Activated T-helper 17 cell treated with anti-CD3 and anti-CD28 coated beads, Interleukin-2, amount 50 U/mL, for 72 hours (primary cell): ENCODE measurements at places on chromosomes 2 and 18. TPM values are rescaled to one million over a fixed set of nuclear protein-coding genes. Genes with fewer than 3 reads are reported as not detected.
A peak's percentile ranks its signal among the peaks of the same experiment; 100 is the strongest.

- ATAC-seq: peak; percentile 93
These were observed 8.1 kb downstream of the MBP start for GRCh38 chr18:77124452-77124922.

- ATAC-seq: no peak
These were observed 159.8 kb downstream of the UXS1 start for GRCh38 chr2:106034325-106034724.

- no peak for ATAC-seq
These were observed 108.7 kb upstream of the FSHR start for GRCh38 chr2:49262801-49263560.

- no peak for ATAC-seq
These were observed 101.1 kb downstream of the CTIF start for GRCh38 chr18:48639772-48640432.

DNA sequence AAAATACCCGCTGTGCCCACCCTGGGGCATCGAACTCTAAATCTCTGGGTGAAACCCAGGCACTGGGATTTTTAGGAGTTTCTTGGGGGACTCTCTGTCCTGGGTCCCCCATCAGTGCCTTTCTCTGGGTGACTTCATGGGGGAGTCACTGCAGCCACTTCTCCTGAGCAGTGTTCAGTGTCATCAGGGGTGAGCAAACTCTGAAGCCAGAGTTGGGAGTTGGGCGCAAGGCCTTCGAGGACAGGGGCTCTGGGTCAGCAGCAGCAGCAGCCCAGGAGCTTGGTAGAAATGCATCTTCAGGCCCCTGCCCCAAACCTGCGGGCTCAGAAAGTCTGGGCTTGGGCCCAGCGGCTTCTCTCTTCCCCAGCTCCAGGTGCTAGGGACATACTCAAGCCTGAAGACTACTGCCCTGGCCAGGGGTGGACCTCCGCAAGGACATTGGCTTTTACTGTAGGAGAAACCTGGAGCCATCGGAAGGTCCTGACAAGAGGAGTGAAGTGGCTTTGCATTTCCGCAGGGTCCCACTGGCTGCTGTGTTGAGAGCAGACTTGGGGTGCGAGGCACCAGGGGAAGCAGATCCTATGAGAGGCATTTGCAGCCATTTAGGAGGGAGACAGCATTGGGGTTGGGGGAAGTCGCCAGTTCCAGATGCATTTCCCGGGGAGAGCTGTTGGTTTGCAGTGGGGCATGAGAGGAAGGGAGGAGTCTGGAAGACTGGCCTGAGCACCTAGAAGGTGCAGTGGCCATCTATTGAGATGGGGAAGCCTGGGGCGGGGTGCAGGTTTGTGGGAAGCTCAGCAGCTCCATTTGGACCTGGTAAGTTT lies 51.5 kb upstream of the FAHD2A start:
- no peak for ATAC-seq

GRCh38 chr2:145484448-145485097 lies 964.7 kb upstream of the ZEB2 start:
- no peak for ATAC-seq

DNA sequence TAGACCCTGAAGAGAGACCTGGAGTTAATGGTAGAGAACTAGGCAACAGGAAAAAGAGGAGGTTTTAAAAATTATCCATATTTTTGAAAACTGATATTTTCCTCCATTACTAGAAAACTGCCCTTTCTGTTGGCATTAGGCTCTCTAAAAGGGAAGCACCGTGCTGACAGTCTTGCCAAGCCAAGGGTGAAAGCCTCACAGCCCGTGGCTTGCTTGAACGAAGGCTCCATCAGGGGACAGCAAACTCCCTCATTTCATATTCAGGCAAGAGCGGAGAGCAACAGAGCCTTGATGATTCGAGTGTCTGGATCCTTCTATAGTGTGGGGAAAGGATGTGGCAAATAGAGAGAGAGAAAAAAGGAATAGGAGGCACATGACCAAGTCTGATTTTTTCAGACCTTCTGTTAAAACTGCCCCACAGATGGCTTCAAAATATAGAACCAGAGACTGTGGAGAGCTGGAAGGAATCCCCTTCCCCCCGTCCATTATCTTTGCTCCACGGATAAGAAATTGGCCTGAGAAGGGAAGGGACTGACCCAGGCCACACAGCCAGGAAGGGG lies 67.0 kb downstream of the CACNB4 start:
- no peak for ATAC-seq

DNA sequence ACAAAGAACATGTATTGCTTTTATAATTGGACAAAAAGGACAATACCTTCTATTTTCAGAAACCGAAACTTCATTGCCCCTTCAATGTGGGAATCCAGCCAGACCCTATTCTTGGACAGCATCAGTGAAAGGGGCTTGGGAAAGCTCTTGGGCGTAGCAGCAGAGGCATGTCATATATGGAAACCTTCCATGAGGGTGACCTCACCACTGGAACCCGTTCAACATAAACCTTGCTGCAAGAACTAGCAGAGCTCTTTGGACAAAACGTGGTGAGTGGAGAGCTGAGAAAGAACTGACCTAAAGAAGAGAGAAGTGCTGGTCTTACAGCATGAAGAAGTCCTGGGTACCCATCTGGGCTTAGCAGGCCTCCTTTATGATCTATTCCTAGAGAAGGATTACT lies 22.7 kb upstream of the ACTG2 start:
- ATAC-seq: no peak

- no peak for ATAC-seq
These were observed 18.1 kb downstream of the ARHGAP28 start for GRCh38 chr18:6747646-6748045.

DNA sequence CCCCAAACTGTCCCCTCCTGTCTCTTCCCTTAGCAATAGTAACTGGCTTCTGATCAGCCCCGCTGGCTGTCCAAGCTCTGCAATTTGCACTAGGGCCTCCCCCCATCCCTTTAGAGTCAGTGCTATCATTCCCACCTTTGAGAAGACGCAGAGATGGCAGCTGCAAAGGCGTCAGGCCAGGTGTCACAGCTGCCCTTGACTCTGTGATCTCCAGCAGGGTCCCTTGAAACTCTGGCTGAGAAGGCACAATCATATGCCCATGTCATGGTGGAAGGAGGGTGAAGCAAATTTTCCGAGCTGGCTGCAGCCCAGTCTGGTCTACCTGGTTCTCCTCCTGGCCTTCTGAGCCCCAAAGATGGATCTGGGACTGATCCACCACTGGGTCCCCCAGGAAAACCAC lies 49.2 kb upstream of the TEX51 start:
- no peak for ATAC-seq

- ATAC-seq: no peak
These were observed 737.6 kb upstream of the TMEFF2 start for GRCh38 chr2:192932376-192932775.

DNA sequence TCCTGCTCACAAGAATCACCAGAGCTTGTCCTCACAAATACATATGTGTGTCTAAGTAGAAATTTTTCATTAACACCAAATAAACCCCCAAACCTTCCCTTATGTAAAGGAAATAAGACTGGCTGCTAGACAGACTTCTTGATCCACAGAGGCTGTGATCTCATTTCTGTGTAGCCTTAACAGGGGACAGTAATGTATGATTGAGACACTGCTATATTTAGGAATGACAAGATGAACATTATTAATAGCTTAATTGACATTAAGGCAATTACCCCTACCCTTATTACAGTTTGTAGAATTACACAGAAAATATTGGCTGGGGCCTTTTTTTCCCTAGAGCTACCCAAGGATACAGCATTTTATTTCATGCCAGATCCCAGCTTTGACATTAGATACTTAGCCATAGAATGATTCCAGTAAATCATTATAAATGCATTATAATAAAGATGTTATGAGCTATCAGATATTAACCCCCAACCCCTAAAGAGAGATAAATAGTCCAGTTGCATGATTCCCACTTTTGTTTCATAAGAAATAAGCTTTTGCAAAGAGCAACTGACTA lies 392.1 kb upstream of the HNRNPA3 start:
- no peak for ATAC-seq

DNA sequence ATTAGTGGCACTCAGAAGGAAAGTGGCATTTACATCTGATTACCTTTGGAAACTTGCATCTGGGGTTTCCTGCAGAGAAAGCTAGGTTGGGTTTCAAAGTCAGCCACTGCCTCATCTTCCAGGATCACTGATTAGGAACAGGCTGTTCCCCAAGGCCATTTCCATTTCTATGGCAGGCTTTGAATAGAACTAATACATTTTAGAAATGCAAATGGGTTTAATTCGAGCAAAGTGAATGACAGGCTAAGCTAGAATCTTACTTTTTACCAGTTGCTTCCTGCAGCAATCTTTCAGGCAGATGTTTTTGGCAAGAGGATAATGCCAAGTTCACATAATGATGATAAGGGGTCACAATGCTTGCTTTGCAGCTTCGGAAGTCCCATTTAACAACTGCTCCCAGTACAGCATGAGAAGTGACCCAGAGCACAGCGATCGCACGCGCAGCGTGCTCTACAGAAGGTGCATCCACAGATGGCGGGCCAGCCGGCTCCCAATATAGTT lies 336.7 kb downstream of the LPIN1 start:
- ATAC-seq: no peak

- no peak for ATAC-seq
These were observed 174.6 kb downstream of the ZNF385B start for GRCh38 chr2:179686718-179687342.

GRCh38 chr18:36412778-36413177 lies 115.3 kb downstream of the FHOD3 start:
- no peak for ATAC-seq

DNA sequence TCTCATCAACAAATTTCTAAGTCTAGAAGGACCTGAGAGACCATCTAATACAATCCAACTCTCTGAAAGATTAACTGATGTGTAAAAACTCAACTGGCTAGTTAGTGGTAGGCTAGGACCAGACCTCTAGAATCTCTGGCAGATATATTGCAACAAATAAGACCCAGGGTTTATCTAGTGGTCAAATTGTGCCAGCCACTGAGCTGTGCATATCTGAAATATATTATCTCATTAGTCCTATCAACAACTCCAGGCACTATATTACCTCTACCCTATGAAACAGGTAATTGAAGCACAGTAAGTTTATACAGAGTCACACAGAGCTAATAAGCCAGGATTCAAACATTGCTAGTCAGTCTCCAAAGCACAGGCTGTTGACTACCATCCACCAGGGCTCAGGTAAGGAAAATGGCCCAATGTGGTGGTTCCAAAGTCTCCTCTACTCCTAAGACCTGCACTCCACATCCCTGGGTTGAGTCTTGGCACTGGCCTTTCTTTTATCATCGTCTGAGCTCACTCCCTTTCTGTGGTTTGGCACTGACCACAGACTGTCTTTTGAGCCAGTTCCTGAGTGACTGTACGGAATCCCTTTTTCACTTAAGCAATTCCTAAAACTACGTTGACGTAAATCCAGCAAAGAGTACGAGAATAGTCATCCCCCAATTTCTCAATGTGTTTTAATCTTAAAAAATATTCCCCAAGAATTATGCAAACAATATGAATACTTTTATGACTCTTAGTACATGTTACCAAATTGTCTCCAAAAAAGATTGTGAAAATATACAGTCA lies 11.9 kb upstream of the PID1 start:
- ATAC-seq: no peak

- peak; percentile 58 for ATAC-seq
These were observed 43.7 kb downstream of the MEX3C start for GRCh38 chr18:51153659-51154371.

GRCh38 chr2:237567276-237568029 lies 1.1 kb downstream of the PRLH start:
- no peak for ATAC-seq

DNA sequence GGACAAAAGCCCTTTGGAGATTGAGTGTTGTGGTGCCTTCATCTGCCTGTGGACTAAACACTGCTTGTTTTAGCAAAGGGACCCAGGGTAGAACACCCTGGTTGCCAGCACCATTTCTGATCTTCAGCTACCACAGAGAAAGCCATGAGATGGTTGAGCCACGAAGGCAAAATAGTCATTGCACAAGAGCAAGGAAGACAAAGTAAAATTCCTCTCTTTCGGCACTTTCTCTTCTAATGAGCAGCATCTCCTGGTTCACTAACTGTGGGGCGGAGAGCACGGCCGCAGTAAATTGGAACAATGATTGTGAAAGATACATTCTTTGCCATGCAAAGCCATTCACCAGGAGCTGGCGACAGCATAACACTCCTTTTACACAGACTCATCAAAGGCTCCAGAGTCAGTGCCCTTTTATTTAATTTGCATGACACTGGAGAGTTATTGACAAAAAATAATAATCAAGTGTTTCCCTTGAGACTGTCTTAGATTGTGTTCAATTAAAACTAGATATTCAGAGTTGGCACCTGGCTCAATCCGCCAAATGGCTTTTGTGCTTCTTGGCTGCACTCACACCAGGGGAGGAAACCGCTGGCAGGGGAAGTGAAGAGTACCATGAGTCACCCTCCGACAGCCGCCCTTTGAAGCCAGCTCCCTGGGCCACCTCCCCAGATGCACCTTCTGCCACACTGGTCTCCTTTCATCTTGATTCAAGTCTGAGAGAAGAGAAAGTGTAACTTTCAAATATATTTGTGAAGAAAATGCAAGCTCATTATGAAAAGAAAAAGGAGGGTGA lies 100.5 kb upstream of the MEIS1 start:
- no peak for ATAC-seq

DNA sequence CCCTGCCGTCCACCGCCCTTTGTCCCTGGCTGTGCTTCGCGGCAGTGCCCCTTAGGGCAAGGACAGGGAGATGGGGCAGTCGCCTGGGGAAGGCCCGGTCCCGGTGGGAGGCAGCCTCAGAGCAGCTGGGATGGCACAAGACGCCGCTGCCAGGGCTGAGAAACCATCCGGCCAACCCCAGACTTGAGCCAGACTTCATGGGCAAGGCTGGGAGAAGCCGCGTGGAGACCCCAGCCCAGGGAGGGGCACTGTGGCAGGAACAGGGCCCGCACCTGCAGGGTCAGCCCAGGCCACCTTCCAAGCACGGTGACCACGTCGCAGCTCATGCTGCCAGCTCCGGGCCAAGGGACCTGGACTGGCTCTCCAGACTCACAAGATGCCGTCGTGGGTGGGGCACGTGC lies 84.0 kb downstream of the NFATC1 start:
- no peak for ATAC-seq

DNA sequence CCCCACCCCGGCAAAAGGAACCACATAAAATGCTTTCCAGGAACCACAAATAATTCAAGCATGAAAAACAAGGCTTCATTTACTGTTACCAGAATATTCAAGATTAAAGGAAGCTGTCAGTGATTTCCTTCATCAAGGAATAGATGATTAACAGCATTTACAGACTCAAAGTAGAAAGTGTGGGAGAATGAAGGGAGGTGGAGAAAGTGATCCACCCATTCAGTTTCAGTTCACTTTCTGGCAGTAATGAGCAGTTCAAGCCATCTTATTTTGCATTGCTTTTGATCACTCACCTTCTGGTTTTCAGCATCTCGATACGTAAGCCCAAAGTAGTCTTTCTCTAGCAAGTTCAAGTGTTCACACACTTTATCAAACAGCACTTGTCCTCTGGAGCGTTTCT lies 99.0 kb downstream of the EPB41L3 start:
- ATAC-seq: no peak

GRCh38 chr2:15818318-15818753 lies 122.0 kb upstream of the MYCN start:
- no peak for ATAC-seq

GRCh38 chr2:218401890-218402289 lies 2.2 kb downstream of the CTDSP1 start:
- no peak for ATAC-seq

Gene DNAJC5G
- total RNA-seq: not detected

Gene CEBPZ
- 55.6 TPM for total RNA-seq

Gene CACNB4
- total RNA-seq: 0.16 TPM

Gene SP140L
- 45.1 TPM for total RNA-seq

Gene GEN1
- total RNA-seq: 27.6 TPM

Gene DAPL1
- total RNA-seq: not detected

Gene RAX
- not detected for total RNA-seq

Gene MOGAT1
- not detected for total RNA-seq

Gene PLCL1
- 1.2 TPM for total RNA-seq

Gene AMER3
- total RNA-seq: not detected

Gene FAM117B
- total RNA-seq: 26.1 TPM

Gene BMP10
- total RNA-seq: not detected

Gene TRIM43
- 0.17 TPM for total RNA-seq

Gene ZNF804A
- total RNA-seq: not detected
